ENCODE measurements at places on chromosomes 4 and X. TPM values are rescaled to one million over a fixed set of nuclear protein-coding genes. Genes with fewer than 3 reads are reported as not detected.

PAGE4 gene
- not detected for total RNA-seq

CFAP99 gene
- not detected for total RNA-seq

LRP2BP gene
- 0.47 TPM for total RNA-seq

TEX11 gene
- 0.12 TPM for total RNA-seq

GRCh38 chr4:56931924-56932323 is 24.2 kb downstream of the REST start:
- DNase-seq, result no peak

GRCh38 chr4:13851085-13851940 is 223.8 kb upstream of the BOD1L1 start:
- DNase-seq, result no peak

GRCh38 chrX:140764401-140764919 is 54.9 kb downstream of the LINC00632 start:
- DNase-seq, result no peak

DNA sequence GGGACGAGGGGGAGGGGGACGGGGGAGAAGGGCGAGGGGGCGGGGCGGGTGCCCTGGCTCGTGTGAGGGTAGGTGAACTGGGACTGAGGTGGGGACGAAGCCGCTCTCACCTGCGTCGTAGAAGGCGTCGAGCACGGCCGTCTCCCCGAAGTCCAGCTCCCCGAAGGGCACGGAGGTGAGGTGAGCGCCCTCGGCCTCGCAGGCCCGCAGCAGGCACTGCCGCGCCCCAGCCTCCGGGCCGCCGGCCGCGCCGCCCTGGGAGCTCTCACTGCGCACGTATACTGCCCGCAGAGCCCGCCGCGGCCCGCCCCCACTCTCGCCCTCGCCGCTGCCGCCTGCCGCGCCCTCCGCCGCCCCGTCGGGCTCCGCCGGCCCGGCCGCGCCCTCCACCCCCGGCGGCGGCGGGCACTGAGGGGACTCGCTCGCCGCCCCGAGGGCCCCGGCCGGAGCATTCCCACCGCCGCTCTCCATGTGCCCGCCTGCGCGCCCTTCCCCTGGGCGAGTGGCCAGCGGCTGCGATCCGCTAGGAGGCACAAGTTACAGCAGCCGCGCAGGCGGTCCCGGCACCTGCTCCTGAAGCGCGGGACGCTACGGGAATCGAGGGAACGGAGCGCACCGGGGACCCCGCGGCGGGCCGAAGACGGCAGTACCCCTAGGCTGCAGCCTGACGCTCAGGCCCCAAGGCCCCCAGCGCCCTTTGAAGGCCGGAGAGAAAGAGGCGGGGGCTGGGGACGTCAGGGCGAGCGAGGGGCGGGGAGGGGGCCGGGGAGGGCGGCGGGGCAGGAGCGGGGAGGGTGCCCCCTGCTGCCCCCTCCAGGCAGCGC is at the start of gene MAP3K15:
Gene MAP3K15, minus strand, starts transcription at position 718 of the 824 bp plus-strand sequence. Its CDS starts 247 bp downstream, at position 471.
- DNase-seq, result no peak

- no peak for DNase-seq
Measured at GRCh38 chr4:83112231-83112630, 2.3 kb downstream of the PLAC8 start.

- DNase-seq, result no peak
Measured at GRCh38 chr4:172776203-172776861, 392.3 kb upstream of the GALNT7 start.

DNA sequence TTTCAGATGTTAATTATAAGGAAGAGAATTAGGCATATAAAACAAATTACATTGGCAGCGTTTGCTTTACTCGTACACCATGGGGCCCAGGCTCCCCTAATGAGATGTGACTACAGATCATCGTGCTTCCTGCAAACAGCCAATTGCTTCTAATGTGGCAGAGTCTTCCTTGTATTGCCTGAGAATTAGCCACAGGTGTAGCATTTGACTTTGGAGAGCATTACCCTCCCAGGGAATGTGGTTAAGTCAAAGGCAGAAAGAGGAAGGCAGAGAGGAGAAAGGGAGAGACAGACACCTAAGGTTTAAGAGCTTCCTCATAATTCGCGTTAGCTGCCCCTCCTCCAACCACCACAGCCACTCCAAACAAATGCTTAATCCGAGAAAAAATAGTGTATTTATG is 97.0 kb downstream of the MID1IP1 start:
- no peak for DNase-seq

All from activated T-helper 1 cell treated with anti-CD3 and anti-CD28 coated beads, Interleukin-12 subunit alpha, Interleukin-12 subunit beta, Interleukin-2, Interleukin-4 antibody, amounts not matched to agents 30 ng/mL and 10 ng/mL and 1 ng/mL, durations not matched to agents 14 hours and 24 hours and 36 hours (primary cell).